ENCODE measurements at places on chromosomes 7 and 10.

DNA sequence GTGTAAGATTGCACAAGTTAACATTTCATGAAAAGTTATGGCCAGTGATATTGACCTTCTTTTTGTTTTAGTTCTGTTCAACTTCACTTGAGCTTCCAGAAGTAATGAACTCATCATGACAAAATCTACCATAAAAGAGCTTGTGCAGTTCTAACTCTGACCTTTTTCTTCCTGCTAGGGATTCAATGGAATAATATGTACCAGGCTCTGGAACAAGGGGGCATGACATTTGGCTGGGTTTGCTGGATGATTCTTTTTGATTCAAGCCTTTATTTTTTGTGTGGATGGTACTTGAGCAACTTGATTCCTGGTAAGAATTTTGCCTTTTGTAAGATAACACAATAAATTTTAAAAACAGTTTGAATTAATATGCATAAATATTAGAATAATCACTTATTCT is 205.0 kb downstream of the ABCA13 start:
- DNase-seq: no peak

- no peak for DNase-seq
These were observed 46.5 kb upstream of the PTN start for GRCh38 chr7:137390076-137390475.

DNA sequence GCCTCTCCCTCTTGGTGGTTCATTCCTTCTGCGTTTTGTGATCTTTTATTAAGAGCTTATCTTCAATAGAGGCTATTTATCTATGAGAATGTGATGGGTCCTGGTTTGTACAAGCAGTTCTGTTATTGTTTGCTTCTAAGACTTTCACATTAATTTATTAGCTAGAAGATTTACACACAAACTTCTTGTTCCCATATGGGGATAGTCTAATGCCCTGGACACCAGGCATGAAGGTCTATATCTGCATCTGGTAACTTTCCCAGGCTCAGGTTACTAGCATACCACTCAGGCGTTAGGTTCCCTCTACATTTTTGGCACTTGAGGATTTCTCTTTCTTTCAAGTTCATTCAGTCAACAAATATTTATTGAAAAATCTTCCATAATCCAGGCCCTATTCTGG is 7.7 kb downstream of the XPNPEP1 start:
- no peak for DNase-seq

DNA sequence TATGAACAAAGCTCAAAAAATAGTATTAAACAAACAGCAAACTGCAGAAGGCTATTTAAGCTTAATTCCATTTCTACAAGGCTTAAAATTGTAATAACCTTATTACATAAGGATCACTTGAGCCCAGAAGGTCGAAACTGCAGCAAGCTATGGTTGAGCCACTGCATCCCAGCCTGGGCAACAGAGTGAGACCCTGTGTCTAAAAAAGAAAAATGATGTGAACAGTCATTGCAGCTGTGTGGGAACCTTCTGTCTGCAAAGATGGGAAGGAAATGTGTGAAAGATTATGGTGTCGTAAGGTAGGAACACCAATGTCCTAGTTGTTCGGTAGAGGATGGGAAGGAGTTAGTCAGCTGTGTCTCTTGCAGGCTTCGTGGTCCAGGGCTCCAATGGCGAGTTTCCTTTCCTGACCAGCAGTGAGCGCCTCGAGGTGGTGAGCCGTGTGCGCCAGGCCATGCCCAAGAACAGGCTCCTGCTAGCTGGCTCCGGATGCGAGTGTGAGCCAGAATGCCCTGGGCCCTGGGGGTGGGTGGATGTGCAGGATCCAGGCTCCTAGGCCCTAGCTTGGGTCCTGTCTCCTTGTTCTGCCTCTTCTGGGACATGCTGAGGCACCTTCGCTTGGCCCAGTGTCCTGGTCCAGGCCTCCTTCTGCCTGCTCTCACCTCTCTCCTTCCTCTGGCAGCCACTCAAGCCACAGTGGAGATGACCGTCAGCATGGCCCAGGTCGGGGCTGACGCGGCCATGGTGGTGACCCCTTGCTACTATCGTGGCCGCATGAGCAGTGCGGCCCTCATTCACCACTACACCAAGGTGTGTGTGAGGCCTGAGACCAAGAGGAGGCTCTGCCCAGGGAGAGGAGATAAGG is 9.1 kb downstream of the C10orf62 start:
- DNase-seq: no peak

- no peak for DNase-seq
These were observed 99.5 kb downstream of the FANK1 start for GRCh38 chr10:125995726-125996304.

DNA sequence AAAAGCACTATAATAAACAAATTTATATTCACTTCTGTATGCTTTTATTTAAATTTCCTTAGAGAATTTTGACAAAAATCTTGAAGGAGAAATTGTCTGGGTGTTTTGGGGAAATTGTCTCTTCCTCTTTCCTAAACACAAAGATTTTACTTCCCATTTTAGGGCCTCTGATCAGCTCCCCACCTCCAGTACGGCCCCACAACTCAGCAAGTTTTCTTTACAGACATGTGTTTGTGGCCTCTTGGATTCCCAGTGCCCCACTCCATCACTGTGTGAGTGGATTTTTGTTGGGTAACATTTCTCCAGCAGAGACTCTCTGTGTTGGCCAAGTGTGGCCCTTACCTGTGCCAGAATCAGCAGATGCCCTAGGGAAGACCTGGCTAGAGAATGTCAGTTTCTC is 182.8 kb upstream of the CDC14C start:
- DNase-seq: no peak

GRCh38 chr10:6095810-6096570 is 7.2 kb downstream of the RBM17 start:
- no peak for DNase-seq

- no peak for DNase-seq
These were observed 32.7 kb upstream of the SH2B2 start for GRCh38 chr7:102253973-102254370.

DNA sequence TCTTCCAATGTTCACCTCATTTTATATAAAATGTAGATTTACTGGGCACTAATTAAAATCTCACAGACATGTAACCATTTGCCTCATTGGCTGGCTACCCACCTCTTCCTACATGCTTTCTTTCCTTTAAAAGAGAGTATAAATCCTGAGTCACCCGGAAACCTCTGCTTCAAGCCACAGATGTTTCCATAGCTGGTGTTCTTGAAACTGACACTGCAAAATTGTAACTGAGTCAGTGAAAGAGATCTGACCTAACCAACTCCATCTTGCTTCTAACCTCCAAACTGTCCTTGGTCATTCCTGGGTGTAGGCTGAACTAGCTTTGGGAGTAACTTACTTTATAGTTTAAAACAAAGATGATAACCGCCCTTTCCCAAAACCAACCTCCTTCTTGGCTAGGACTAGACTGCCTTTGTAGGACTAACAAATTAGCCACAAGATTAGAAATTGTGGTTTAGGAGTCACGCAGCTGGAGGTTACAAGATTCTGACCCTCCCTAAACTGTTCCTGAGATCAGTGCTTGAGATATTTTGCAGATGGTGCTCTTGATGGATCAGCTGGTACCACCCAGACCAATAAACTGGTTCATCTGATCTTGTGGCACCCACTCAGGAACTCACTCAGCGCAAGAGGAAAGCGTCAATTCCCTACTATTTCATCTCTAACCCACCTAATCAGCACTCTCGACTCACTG is 33.5 kb downstream of the SVOPL start:
- DNase-seq: no peak

DNA sequence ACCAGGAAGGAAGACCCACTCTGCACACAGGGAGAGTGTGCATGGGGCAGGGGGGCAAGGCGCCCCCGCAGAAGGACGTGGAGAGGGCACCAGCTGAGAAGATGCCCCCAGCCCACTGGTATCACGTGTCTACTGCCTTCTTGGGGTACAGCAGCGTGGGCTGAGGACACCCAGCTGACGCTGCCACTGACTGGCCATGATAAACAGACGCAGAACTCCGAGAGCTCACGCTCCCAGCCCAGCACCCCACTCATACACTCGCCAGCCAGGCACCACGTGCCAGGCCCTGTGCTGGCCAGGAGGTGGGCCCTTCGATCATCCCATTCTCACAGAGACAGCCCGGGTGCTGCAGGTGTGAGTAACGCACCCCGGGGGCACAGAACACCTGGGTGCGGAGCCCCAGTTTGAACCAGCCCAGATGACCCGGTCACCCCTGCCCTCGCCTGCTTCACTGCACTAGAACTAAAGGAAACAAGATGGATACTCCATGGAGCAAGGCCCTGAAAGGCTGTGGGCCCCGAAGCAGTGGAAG is 199.8 kb downstream of the MAD1L1 start:
- DNase-seq: no peak

GRCh38 chr10:44881649-44882048 is 29.5 kb upstream of the TMEM72 start:
- DNase-seq: no peak

- DNase-seq: no peak
These were observed 80.3 kb downstream of the SND1 start for GRCh38 chr7:127732306-127732705.

- DNase-seq: peak; percentile 17
These were observed 1.2 kb downstream of the PPP1R9A start for GRCh38 chr7:94908323-94909178.

DNA sequence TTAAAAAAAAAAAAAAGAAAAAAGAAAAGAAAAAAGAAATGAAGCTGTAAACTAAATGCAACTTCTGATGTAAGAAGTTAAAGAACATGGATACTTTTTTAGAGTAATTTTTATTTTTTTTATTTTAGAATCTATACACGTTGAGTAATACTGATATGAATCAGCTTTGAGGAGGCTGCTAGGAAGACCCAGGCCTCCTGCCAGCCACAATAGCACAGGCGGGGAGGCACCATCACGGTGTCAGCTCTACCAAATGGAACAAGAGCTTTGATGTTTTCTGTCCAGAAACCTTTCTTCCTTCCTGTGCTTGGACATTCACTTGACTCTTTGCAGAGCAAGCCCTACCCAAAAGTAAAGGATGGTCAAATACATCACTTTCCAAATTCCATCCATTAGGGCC is 45.3 kb upstream of the EGR2 start:
- DNase-seq: no peak

DNA sequence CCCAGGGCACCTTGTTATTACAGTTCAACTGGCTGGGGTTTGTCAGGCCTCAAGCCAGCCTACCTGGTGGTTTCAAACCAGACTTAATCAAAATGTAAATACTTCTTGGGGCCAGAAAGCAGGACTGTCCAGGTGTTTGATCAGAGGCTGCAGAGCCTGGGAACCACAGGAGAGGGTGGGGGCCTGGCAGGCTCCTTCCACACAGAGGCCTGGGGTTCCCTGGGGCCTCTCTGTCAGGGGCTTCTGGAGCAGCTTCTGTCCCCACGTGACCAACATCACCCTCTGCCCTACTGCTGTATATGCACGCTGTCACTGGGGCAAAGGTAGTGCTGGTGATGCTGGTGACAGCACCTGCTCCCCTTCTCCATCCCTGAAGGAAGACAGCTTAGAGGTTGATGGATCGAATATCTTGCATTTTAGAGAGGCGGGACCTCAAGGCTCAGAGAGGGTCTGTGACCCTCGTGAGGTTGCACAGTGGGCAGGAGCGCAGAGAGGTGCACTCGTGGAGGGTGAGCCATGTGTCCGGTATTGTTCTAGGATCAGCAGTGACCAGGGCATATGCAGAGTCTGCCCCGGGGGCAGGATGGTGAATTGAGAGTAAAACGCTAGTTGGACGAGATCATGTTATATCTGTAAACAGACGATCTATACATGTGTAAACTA is 95.4 kb downstream of the GRK5 start:
- DNase-seq: no peak

GRCh38 chr10:89478085-89478738 is 57.2 kb downstream of the SLC16A12 start:
- no peak for DNase-seq

DNA sequence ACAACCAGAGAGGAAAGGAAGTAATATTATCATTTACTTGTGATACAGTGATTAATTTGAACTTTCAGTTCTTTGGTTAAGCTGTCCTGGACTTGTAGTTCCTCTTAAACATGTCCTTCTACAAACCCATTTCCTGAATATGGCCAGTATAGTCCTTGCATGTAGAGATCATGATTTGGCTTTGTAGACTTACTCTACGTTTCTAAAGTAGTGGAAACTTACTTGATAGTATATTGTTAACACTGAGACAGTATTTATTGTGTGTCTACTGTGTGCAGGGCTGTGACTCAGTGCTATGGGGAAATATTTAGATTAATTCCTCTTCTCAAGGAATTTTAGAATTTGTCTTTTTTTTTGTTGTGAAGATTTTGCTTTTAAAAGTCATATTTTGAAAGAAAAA is 109.5 kb downstream of the NRF1 start:
- no peak for DNase-seq

DNA sequence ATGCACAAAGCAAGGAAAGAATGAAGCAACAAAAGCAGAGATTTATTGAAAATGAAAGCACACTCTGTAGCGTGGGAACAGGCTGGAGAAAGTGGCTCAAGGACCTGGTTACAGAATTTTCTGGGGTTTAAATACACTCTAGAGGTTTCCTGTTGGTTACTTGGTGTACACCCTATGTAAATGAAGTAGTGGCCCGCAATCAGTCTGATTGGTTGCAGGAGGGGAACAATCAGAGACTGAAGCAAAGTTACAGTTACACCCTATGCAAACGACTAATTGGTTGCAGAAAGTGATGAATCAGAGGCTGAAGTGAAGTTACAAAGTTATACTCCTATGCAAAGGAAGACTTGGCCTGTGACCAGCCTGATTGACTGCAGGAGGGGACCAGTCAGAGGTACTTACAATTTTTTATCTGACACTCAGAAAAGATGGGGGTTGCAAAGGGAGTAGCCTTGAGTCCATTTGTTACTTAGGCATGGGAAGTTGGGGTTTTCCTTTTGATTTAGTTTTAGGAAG is 3.6 kb upstream of the MTPN start:
- peak; percentile 50 for DNase-seq

- no peak for DNase-seq
These were observed 260.8 kb downstream of the SKAP2 start for GRCh38 chr7:26603631-26604030.

- DNase-seq: no peak
These were observed 867.2 kb downstream of the CCSER2 start for GRCh38 chr10:85195596-85195995.

GRCh38 chr10:98047009-98047741 is 16.8 kb upstream of the CRTAC1 start:
- no peak for DNase-seq

DNA sequence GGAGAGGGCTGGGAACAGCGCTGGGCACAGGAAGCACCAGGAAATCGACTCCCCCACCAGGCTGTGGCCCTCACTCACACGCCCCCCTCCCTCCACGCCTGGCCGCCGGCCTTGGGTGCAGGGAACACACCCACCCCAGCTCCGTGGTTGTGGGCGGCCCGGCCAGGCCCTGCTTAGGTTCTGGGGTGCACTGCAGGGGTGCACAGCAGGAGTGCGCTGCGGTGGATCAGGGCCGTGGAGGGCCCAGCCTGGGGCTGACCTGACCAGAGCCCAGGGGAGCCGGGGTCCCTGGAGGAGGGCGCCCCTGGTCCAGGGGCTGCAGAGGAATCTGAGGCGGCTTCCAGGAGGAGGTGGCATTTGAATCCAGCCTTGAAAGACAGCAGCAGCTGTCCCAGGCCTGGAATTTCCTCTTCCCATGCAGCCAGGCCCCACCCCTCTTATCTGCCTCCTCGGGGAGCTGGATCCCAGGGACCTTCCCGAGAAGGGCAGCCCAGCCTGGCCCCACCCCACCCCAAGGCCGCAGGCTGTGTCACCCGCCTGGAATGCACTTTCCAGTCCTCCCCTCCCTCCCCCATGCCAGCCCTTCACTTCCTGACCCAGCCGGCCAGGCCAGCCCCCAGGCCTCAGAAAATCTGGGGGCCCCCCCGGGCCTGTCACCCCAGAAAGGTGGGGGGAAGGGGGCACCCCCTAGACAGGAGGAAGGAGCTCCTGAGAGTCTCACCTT is 18.4 kb upstream of the PDGFA start:
- peak; percentile 97 for DNase-seq
